A172 (cell line): ENCODE measurements at places on chromosomes 7 and 10. TPM values are rescaled to one million over a fixed set of nuclear protein-coding genes. Genes with fewer than 3 reads are reported as not detected.

AGBL3 gene
- total RNA-seq, result 0.07 and 1.9 TPM in 2 replicates

PLEKHA1 gene
- total RNA-seq, result 5.6 and 6.9 TPM in 2 replicates

FAM107B gene
- total RNA-seq, result 18.2 and 24.3 TPM in 2 replicates

PPP1R17 gene
- not detected in 2 replicates for total RNA-seq

TMEM72 gene
- total RNA-seq, result not detected in 2 replicates

PGAM2 gene
- total RNA-seq, result not detected in 2 replicates

POU6F2 gene
- total RNA-seq, result not detected in 2 replicates
